ENCODE measurements at places on chromosomes 2 and 18.

GRCh38 chr2:172896661-172897081 lies 161.0 kb downstream of the RAPGEF4 start:
- DNase-seq: no peak

DNA sequence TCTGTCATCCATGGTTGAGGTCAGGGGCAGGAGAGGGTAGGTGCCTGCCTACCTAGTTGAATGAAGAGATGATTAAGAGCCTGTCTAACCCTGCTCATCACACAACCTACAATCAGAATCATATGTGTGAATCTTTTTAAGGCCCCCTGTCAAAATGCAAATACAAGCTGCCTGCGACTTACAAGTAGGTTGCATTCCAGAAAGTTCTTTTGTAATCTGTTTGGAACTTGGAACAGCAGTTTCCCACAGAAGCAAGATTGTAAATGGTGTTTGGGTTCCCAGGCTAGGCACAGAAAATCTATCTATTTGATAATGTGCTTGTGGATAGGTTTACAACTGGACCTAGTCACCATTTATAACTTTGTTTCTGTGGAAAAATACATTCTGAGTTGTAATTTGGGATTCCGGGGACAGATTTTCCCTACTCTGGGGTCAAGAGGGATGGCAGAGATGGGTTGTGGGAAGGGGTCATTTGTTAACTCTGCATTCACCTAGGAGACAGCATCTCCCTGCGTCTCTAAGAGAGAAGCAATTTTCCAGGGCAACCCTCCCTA lies 4.4 kb downstream of the LIPG start:
- DNase-seq: no peak

DNA sequence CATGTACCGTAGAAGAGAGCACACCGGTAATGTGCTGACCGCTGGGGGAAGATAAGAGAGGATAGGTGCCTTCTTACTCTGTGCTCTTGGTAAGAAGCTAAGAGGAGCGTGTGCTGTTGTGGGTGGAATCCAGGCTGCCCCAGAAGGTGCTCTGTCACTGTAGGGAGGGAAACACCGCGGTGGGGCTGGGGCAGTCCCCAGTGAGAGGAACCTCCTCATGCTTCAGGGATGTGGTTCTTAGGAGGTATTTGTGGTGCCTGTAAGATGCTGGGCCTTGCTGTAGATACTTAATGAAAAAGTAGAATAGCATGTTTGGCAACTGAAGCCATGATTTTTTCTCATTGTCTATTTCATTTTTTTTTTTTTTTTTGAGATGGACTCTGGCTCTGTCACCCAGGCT lies 1.1 kb downstream of the COLEC11 start:
- DNase-seq: peak; percentile 11

DNA sequence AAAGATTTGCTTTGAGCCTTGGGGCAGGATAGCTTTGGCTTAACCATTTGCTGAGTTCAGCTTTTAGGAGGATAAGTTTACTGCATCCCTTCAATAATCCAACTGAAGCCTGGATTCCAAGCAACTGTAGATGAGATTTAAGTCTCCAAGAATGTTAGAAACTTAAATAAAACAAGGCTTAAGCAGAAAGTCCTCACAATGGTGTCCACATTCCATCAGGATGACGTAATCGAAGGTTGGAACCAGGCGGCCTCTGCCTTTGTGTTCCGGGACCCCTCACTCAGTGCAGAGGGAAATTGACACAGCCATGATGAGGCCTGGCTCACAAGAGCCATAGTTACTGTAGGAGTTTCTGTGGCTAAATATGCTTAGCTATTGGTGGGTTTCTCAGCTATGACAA lies 260.4 kb downstream of the LPIN1 start:
- DNase-seq: peak; percentile 16

GRCh38 chr2:100563407-100564247 lies 834 bp downstream of the PDCL3 start:
- DNase-seq: peak; percentile 41

GRCh38 chr2:15813481-15814266 lies 126.7 kb upstream of the MYCN start:
- DNase-seq: no peak

- DNase-seq: no peak
Observed at GRCh38 chr2:72116081-72116533, 31.6 kb downstream of the CYP26B1 start.

- no peak for DNase-seq
Observed at GRCh38 chr2:65340898-65341681, 91.3 kb downstream of the SPRED2 start.

DNA sequence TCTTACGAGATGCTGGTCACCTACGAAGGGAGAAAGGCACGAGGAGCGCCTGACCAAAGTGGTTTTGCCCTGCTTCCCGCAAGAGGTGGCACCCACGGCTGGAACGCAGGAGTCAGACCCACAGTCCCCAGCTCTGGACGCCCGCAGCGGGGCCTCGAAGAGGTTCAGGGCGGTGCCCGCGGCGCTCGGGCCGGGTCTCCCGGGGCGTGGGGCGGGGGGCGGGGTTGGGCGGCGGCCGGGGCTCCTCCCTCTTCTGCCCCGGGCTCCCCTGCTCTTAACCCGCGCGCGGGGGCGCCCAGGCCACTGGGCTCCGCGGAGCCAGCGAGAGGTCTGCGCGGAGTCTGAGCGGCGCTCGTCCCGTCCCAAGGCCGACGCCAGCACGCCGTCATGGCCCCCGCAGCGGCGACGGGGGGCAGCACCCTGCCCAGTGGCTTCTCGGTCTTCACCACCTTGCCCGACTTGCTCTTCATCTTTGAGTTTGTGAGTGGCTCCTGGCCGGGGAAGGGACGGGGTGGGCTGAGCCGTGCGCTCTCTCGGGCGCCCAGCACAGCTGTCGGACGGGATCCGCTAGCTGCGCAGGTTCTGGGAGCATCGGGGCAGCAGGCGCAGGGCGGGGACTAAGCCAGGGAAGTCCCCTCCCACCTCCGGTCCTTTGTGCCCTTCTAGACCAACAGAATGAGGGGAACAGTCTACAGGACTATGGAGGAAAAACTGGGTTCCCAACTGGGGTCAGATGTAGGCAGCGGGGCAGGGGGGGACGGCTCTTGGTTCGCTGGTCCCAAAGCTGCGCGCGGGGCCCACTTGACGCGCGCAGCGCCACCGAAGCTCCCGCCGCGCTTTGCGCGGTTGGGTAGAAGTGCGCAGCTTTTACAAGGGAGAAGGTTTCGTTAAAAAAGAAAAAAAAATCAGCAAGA lies at the start of gene MAL:
TSS of gene MAL (plus strand) at position 303 of the 914 bp plus-strand sequence. CDS start at position 388, 85 bp downstream.
- DNase-seq: no peak

All from OCI-M1 (cell line).